ENCODE measurements at places on chromosomes 2 and 18.

- DNase-seq, result no peak
Measured at GRCh38 chr2:192243488-192243887, 48.8 kb upstream of the TMEFF2 start.

GRCh38 chr2:225400060-225400511, 576 bp downstream of the NYAP2 start:
- DNase-seq, result no peak

- no peak for DNase-seq
Measured at GRCh38 chr2:29278966-29279365, 163.8 kb downstream of the CLIP4 start.

GRCh38 chr2:110905217-110905616, 172.8 kb downstream of the ACOXL start:
- no peak for DNase-seq

DNA sequence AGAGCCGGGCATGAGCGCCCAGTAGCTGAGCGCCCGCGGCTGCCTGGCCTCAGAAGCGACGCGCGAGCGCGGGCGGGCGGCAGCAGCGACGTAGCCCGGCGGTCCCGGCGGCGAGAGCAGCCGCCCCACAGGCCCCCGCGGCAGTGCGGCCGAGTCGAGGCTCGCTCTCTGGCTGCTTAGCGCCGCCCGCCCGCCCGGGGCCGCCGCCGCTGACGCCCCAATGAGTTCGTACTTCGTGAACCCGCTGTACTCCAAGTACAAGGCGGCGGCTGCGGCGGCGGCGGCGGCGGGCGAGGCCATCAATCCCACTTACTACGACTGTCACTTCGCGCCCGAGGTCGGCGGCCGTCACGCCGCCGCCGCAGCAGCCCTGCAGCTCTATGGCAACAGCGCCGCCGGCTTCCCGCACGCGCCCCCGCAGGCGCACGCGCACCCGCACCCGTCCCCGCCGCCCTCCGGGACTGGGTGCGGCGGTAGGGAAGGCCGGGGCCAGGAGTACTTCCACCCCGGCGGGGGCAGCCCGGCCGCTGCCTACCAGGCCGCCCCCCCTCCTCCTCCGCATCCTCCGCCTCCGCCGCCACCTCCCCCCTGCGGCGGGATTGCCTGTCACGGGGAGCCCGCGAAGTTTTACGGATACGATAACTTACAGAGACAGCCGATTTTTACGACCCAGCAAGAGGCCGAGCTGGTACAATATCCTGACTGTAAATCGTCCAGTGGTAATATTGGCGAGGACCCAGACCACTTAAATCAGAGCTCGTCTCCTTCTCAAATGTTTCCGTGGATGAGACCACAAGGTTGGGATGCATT, 847 bp downstream of the HOXD8 start:
- peak; percentile 22 for DNase-seq

DNA sequence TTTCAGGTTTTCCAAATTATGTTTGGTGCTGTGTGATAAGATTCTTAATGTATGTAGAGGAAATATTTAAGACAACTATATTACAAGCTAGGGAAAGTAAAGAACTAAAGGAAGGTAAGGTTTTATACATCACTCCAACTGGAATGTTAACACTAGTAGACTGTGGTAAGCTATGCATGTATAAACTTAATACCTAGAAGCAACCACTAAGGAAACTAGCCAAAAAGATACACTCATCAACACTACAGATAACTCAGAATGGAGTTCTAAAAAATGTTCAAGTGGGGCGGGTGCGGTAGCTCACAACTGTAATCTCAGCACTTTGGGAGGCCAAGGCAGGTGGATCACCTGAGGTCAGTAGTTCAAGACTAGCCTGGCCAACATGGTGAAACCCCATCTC, 37.8 kb upstream of the MALL start:
- no peak for DNase-seq

DNA sequence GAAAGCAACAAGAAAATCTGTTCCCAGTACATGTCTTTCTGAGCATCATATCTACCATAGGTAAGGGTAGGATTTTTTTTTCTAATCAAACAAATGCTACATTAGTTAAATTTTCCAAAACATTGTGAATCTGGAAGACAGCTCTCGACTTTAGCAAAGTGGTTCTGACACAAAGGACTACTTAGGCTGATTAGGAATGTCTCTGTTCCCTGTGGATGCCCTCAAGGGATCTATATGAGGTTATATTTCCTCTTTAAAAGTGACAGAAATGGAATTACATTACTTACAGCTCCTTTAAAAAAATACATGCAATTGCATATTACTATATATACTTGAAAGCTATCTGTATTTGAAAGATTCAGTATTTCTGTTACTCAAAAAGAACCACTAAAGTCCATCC, 15.4 kb downstream of the NYAP2 start:
- DNase-seq, result no peak

GRCh38 chr2:230938516-230939065, 13.5 kb upstream of the GPR55 start:
- no peak for DNase-seq

GRCh38 chr2:48771241-48772014, 15.9 kb upstream of the LHCGR start:
- DNase-seq, result no peak

DNA sequence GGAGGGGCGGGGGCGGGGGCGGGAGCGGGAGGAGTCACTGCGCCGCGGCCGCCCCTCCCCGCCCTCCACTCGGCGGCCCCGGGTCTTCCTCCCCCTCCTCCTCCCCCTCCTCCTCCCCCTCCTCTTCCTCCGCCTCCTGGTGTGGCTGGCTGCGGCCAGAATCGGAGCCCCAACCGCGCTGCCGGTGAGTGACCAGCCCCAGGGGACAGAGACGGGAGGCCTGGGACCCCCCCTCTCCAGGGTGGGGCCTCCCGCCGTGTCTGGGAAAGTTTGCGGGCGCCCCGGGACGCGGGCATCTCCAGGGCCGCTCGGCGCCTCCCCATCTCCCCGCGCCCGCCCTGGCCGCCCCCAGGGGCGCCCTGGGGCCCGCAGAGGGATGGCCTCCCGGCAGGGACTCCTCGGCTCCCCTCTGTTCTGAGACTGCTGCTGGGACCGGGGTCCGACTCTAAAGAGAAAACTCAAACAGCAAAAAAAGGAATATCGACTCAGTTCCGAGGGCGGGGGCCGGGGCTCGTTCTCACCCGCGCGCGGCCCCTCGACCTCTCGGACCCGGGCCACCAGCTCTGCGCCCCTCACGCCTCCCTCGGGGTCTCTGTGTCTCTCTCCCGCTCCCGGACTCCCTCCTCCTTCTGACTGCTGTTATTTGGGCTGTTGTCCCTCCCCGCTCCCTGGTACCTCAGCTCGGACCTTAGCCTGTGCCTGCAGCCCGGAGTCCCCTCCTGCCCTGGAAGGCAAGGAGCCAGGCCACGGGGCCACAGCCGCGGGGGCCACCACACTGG, at the start of gene STON1:
STON1 (plus strand) TSS at position 122 of the 779 bp plus-strand sequence. CDS start 50,480 bp downstream, outside the sequence.
- peak; percentile 73 for DNase-seq

GRCh38 chr2:27263287-27264252, 723 bp upstream of the SLC30A3 start:
- DNase-seq, result peak; percentile 13

DNA sequence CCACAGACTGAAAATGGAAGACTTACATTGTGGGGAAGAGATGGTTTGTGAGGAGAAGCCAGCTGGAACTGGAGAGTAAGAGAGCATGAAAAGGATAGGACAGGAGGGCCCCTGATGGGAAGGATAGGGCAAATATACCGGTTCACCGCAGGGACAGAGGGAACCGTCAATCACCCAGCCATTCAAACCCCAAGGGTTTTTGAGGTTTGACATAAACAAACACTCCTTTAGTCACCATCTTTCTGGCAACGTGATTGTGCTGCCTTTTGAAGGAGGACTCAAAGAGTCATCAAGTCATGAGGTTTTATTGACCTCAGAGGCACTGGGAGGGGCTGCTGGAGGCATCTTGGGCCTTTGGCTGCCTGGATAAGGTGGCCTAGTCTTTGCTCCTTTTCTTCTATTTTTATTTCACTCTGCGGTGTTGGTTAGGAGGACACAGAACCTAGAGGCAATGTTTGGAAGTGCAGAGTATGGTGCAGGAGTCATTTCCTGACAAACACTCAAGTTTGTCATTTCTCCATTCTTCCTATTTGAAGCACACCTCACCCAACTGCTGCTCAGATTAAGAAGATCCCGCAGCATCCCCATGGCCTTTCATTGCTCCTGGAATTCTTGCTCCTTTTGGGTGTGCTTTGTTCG, 487.3 kb upstream of the SPRED2 start:
- no peak for DNase-seq

DNA sequence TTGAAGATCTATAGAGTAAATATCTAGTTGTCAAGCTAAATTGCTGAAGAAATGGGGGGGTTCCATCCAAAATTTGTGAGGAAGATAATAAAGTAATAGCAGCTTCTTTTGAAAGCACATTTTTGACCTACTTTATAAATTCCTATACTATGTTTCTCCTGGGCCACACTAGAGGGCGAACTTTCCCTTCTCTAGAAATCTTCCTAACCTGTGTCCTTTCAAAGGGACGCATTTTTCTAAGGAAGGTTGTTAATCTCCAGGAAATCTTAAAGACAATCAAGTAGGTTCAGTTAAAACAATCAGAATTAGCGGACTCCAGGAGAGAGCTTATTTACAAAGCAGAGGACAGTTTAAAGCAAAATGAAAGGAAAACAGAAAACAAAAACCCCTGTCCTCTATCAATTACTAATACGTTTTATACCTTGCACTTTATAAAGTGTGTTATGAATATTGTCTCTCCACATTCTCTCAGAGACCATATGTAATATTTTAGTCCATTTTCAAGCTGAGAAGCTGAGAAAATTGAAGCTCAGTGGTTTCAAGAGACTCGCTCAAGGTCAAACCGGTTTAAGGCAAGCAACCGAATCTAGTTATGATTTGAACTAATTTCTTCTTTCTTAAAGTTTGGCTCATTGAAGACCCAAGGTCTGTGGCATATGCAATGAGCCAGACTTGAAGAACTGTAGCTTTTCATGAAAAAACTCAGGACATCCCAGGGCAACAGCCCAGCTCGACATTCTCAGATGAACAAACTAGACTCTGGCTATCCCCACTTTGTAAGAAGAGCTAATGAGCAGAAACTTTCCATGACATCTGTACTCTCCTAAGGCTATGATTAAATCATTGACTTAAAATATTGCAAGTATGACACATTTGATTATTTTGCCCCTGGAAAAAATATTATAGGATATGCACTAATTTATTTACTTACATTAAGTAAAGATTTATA, 273.6 kb downstream of the PAX3 start:
- DNase-seq, result no peak

DNA sequence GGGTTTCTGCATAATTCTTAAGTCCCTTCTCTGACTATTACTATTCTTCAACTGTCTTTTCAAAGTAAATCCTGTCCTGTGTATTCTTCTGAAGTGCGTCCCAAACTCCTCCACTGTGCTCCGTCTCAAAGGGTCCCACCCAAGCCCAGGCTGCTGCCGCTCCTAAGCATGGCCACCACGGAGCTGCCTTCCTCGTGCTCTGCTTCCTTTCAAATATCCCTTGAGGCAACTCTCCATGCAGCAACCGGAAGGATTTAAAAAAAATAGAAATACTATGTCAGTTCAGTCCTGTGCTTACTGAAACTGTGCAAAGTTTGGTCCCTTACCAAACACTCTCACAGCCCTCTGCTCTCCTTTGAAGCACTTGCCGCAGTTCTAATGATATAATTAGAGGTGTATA, 116.1 kb downstream of the NOL10 start:
- no peak for DNase-seq

DNA sequence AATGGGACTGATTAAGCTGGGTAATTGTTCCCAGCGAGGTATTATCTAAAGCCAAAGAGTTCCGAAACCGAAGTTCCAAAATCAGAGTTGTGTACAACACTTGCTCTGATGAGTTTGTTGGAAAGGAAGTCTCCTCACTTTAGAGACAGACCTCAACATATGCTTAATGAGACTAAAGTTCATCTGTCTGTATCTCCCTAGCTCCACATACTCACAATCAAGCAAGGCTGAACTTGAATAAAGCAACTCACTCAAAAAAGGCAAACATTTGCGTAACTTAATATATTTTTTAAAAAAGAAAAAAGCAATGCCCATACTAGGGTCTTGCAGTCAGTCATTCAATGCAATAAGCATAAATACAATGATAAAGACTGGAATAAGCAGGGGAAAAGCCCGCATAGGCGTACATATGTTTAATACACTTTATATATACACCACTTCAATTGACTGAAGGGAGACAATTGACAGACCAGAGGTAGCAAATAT, 60.0 kb downstream of the IRS1 start:
- no peak for DNase-seq

GRCh38 chr18:61196750-61197149, 136.5 kb upstream of the CDH20 start:
- no peak for DNase-seq

- DNase-seq, result no peak
Measured at GRCh38 chr2:212254339-212254738, 284.3 kb downstream of the ERBB4 start.

- DNase-seq, result no peak
Measured at GRCh38 chr18:9671214-9671613, 36.9 kb upstream of the RAB31 start.

GRCh38 chr2:165839610-165840009, 45.6 kb upstream of the GALNT3 start:
- DNase-seq, result no peak

GRCh38 chr2:17148407-17149145, 369.7 kb downstream of the RAD51AP2 start:
- no peak for DNase-seq

DNA sequence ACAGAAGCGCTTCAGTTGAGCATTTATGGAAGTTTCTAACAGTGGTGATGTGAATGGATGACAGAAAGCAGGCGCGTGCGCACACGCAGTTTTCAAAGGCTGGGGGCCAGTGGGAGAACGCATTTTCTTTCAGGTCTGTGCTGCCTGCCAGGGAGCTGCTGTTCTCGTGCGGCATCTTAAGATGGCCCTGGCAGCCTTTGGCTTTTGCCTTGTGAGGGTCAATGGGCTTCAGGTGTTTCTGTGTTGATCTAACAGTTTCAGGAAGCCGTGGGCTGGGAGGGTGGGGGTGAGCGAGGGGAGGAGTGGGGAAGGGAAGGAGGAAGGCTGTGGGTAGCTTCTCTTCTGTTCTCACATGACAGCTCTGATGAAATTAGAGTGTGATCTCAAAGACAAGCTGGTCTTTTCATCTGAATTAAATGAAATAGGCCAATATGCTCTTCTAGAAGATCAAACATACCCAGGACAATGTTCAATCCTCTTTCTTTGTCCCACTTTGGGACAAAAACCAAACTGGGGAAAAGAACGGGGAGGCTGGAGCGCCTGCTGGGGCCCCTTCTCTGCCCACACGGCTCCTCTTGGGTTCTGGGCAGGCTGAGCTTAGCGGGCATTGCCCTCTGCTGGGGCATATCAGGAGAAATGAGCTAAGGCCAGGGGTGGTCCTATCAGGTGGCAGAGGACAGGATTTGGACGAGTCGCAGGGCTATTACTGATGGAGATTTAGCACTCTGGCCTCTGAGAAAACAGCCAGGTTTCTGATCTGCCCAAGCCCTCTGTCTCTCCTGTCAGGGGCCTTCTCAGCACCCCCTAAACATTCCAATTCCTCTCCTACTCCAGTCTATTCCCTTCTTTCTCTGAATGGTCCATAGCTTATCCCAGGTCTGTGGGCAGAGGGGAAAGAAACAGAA, 126.2 kb upstream of the LGALSL start:
- peak; percentile 74 for DNase-seq

Data from CD4-positive, alpha-beta T cell treated with Interleukin-17A for 4 hours (primary cell).